Stimulated activated CD4-positive, alpha-beta T cell treated with anti-CD3 and anti-CD28 coated beads, Interleukin-2, amount 100 ng/mL, for 4 hours (primary cell): ENCODE measurements at places on chromosomes 5 and 9.

DNA sequence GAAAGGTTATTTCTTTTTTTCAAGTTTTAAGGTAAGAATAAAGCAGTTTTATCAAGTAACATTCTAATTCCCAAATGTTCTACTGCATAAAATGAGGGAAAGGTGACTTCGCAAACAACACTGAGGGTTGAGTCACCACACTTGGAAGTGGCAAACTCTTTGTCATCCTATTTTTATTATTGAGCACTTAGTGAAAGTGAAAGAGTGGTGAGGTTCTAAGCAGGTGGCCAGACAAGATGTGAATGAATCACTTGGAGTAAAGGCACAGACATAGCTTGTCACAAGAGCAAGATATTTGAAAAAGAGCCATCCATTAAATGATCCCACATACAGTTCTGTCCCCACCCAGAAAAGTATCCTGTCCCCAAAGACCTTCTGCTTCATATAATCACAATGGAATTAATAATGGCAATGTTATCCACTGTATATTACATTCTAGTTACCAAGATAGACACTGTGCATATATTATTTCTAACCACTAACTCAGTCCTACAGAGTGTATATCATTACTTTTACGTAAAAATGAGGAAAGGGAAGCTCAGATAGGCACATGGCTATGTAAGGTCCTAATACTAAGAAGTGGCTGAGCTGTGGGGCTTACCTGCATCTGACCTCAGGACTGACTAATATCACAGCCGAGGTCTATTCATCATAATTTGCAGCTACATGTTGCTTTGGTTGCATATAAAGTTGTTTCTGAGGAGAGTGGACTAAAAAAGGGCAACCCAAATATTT is 730.4 kb upstream of the MEF2C start:
- no peak for DNase-seq

- DNase-seq: no peak
These were observed 42.4 kb downstream of the MARCHF11 start for GRCh38 chr5:16137177-16137576.

DNA sequence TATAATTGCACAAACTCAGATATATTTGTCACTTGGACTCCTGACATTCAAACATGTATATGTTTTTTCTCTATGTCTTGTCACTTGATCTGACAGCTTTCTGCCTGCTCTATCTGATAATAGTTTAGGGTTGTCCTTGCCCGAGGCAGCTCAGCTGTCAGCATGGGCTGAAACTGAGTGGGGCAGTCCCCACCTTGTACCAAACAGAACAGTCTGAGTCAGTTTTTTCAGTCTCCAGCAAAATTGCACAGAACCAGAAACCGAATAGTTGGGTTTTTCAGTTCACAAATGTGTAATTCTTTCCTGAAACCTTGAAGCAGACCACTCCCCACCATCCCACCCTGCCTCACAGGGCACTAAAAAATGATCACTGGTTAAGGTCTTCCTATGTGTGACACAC is 9.5 kb upstream of the HAND1 start:
- DNase-seq: no peak

GRCh38 chr5:75279321-75279720 is 42.6 kb upstream of the ANKRD31 start:
- no peak for DNase-seq

- DNase-seq: no peak
These were observed 39.0 kb downstream of the RIGI start for GRCh38 chr9:32486839-32487562.

- no peak for DNase-seq
These were observed 2.5 kb downstream of the YIPF5 start for GRCh38 chr5:144167998-144168397.

DNA sequence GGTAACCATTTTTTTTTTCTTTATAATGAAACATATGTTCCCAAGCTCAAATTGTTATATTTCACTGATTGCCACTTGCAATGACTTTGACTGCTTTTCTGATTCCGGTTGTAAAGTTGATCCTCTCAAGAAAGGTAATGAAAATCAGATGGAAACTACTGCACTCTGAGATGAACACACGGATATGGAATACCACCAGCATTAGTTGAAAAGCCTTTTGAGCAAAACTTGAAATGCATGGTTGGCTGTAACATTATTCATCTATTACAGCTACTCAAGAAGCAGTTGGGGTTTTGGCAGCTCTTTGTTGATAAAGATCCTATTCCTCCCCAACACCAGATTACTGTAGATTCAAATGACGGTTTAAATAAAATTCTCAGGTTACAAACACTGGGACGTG is 591.6 kb upstream of the DMAC1 start:
- no peak for DNase-seq

DNA sequence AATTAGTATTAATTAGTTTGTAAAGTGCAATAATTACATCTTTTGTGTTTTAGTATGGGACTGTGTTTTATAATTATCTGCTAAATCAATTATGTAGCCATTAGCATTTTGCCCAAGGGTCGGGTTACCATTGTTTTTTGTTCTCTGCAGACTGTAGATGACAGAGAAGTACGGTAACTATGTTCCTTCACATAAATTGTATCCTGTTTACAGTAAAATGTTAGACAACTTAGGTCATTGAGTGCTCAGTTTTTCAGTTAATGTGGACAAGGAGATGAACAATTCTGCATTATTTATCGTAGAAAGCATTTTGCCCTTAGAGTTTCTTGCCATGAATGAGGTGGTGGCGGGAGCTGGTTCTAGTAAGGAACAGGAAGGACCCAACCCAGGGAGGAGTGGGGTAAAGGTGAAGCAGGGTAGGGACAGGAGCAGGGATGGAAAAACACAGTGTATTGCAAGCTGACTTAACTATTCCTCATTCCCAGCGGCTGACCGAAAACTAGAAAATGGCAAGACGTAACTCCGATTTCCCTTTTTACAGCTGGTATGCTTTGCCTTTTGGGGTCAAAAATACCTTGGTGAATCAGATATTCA is 243.7 kb upstream of the SLC24A2 start:
- DNase-seq: no peak

GRCh38 chr9:4859035-4859434 is 66.3 kb downstream of the RCL1 start:
- DNase-seq: no peak

- no peak for DNase-seq
These were observed 9.9 kb downstream of the NR2F1 start for GRCh38 chr5:93592883-93593282.

DNA sequence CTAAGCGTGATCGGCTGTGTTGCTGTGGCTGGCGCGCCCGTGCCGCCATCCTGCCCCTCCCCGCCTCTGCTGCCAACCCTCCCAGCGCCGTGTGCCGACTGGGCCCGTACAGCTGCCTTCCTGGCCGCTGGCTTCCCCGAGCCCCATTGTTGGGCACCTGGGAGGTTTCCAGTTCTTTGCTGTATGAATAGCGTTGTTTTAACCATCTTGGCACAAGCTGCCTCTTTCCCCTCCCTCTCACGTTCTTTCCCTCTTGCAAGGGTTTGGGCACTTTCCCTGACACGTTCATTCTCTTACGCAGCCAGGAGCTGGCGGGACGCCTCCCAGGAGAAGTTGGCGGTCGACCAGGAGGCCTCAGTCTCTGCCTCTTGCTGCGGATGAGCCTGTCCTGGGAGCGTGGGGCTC is 43.1 kb upstream of the RXRA start:
- no peak for DNase-seq

DNA sequence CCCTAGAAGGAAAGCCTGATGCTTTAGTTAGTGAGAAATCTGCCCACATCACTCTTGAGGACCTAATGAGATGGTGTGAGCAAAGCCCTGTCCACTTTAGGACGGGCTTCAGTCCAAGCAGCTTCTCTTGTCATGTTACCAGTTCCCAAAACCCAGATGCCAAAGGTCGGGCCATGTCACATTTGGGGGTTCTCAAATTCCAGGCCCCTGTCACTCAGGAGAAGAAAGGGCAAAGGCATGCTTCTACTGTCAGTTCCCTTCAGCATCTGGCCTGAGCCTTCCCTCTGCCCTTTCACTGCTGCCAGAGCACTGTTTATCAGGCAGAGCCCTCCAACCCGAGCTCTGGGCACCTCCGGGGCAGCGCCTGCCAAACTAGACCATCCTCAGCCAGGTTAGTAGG is 556.0 kb downstream of the BNC2 start:
- no peak for DNase-seq

DNA sequence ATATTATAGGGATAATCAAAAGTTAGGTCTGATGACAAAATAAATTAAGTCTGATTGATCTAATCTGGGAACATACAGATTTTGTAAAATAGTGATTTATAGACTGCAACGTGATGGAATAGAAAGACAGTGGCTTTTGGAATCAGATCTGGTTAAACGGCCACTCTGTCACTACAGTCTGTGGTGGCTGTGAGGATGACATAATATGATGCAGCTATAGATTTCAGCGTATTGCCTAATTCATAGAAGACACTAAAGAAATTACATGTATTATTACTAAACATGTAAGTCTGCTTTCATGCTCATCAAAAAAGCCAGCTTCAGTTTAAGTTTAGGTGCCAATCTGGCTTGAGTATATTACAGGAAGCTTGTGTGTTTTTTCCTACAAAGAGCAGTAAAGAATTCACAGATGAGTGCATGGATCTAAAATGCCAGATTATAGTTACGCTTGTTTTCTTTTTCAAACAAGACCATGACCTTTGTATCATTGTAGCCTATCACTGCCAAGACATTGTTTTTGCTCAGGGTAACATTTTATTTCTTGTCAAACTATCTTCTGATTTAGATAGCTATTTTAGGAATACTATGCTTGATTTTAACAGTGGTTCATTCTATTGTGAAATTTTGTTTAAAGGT is 25.7 kb downstream of the CPEB4 start:
- DNase-seq: no peak

- DNase-seq: no peak
These were observed 20.0 kb downstream of the FYB1 start for GRCh38 chr5:39199335-39199734.

DNA sequence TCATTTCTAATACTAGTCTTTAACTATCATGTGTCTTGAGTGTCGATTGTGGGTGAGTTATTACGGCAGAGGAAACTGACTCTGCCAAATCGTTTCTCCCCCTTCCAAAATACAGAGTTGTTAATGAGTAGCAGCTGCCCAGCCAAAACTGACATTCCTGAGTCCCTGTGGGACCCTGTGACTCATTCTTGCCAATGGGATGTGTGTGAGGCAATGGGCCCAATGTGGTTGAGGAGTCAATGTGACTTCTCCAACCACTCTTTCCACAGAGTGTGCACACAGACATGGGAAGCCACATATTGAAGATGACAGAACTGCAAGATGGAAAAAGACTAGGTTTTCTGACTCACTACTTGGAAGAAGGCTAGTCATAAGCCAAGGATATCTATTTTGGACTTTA is 434.7 kb downstream of the DTWD2 start:
- DNase-seq: no peak

DNA sequence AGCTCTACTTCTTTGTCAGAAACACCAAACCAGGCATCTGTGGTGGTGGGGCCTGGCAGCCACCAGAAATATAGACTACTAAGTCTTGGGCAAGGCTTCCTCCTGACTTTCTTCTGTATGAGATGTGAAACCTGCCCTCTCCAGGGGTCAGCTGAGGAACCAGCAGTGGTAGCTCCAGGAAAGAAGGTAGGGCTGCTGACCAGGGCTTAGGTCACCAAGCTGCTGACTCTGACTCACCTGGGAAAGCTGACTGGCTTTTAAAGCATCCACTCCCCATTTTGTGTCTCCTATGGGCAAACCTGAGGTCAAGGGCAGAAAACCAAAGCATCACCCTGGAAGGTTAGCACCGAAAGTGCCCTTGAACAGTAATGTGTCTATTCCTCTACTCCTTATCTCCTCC is 10.4 kb upstream of the SH3TC2 start:
- no peak for DNase-seq

GRCh38 chr5:39341896-39342295 is 22.4 kb downstream of the C9 start:
- DNase-seq: no peak

- no peak for DNase-seq
These were observed 89.0 kb downstream of the RFX3 start for GRCh38 chr9:3436629-3437420.

DNA sequence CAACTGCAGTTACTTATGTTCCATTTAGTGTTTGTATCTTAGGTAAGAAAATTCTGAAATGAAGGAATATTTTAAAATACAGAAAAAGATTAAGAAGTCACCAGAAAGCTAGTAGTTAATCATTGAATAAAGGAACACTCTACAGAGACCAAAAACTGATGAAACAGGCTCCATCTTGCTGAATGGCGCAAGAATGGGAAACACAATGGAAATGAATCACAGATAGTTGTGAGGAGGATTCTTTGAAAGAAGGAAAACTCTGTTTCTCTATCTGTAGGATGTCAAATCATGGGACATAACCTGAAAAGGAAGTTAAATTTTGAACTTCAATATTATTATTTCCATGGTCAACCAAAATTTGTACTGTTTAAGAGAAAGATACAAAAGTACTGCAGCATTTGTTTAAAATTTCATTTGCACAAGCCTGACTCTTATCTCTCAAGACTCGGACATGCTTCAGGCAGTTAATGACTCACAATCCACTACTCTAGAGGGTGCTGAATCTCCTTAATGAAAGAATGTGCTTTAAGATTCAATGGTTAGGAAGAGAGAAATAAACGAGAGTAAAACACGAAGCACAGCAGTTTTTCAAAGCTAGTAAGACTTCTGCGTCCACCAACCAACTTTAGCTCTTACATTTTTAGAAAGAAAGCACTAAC is 1064.4 kb upstream of the DMAC1 start:
- no peak for DNase-seq

GRCh38 chr9:124320062-124320973 is 62.6 kb downstream of the NEK6 start:
- no peak for DNase-seq

GRCh38 chr5:82635561-82636288 is 357.6 kb upstream of the RPS23 start:
- no peak for DNase-seq

- no peak for DNase-seq
These were observed 55.3 kb upstream of the NUDT12 start for GRCh38 chr5:103617913-103618312.

DNA sequence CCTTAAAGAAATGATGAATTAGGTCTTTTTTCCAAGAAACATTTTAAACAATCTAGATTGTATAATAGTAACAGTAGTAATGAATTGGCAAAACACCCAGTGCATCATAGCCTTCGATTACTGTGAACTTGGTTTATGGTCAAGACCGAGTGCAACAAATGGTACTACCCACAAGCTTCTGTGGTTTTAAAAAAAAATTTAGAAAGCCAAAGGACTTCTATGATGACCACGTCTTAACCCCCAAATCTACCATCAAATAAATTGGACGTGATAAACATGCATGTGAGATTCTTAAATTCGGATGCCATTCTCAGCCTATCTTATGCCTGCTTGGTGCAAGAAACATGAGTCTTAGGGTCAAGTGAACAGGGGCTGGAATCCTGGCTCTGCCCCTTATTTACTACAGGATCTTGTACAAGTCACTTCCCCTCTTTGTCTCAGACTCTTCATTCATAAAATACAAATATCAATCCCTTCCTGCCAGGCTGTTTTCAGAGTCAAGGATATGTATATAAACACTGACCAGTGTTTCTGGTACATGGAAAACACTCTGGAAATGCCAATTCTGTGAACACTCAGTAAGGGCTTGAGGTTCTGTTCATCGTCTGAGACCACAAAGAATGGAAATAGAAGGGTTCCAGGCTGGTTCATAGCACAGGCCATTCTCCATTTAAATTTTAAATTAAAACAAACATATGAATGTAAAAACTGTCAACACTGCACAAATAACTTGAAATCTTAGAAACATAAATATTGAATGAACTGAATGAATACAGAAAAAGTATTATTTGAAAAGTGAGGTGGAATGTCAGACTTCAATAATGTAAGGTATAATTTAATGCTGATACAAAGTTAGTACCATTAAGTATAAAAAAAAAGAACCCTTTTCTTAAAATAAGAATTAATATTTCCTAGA is 107.8 kb downstream of the NR6A1 start:
- DNase-seq: no peak
